ENCODE measurements at places on chromosomes 12 and 14. TPM values are rescaled to one million over a fixed set of nuclear protein-coding genes. Genes with fewer than 3 reads are reported as not detected.

GRCh38 chr14:75242546-75243273 is 35.9 kb upstream of the FOS start:
- no peak overlapping the region for H3K4me3 ChIP-seq
- H3K36me3 ChIP-seq, result no peaks in the 10 kb centered on the region
- no peaks in the 10 kb centered on the region for H3K27me3 ChIP-seq
- H3K27ac ChIP-seq, result peak overlapping the region; percentile 98
- H3K4me1 ChIP-seq, result peaks cover 25% of the 10 kb centered on the region

OR4E2 gene
- not detected for total RNA-seq

- H3K4me1 ChIP-seq, result no peaks in the 10 kb centered on the region
- no peak overlapping the region for H3K4me3 ChIP-seq
- DNase-seq, result no peak
- no peaks in the 10 kb centered on the region for H3K27me3 ChIP-seq
- H3K36me3 ChIP-seq, result no peaks in the 10 kb centered on the region
Measured at GRCh38 chr12:96698965-96699364, 208.1 kb upstream of the NEDD1 start.

GYS2 gene
- total RNA-seq, result not detected

- H3K36me3 ChIP-seq, result peaks cover 60% of the 10 kb centered on the region
- H3K4me1 ChIP-seq, result peaks cover 40% of the 10 kb centered on the region
- DNase-seq, result no peak
- no peak overlapping the region for H3K4me3 ChIP-seq
- no peak overlapping the region for H3K27ac ChIP-seq
Measured at GRCh38 chr12:8040791-8041190, 8.3 kb downstream of the FOXJ2 start.
